ENCODE measurements at places on chromosomes 6 and 20. TPM values are rescaled to one million over a fixed set of nuclear protein-coding genes. Genes with fewer than 3 reads are reported as not detected.

DNA sequence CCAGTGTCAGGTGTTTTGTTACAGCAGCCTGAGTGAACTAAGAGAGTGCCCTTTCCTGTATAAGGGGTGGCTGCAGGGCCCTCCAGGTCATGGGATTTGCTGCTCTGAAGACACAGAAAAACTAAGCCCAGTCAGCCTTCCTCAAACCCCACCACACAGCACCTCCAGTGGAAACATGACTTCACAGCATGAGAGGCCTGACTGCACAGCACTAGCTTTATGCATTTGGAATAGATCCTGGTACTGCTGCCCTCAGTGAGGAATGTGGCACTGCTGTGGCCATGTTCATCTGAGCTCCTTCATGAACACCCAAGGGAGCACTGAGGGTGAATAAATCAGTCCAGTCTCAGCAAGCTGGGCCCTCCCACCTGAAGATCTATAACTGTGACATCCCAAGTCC is 296.1 kb upstream of the FOXQ1 start:
- no peak for DNase-seq

DNA sequence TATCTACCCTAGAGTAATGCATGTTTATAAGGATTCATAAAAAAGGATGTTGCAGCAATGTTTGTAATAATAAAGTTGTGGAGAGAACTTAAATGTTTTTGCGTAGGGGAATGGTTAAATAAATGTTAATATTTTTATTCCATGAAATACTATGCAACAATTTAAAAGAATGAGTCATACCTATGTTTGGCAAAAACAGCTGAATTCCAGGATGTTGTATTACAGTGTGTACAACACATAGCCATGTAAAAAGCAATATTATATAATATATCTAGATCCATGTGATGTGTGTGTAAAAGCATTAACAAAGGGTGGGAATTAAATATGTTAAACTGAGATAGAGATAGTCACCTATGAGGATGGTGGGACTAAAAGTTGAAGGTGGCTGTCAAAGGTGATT is 21.1 kb upstream of the PKIB start:
- no peak for DNase-seq

- DNase-seq, result no peak
These were observed 54.3 kb downstream of the SLC23A2 start for GRCh38 chr20:4946986-4947385.

DNA sequence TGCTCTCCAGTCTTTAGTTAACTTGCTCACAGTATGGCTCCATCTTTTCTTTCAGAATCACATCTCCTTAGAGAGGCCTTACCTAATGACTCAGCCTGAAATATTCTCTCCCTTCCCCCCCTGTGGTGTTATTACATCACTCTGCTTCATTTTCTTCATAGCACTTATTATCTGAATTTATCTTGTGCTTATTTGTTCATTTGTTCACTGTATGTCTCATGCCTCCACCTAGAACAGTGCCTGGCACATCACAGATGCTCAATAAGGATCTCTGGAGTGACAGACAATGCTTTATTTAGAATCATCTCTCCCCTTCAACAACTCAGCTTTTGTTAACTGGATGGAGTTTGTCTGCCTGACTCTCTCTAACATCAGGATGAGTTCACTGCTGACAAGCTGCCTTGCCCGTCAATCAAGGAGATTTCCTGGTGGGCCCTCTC is 96.6 kb upstream of the MAN1A1 start:
- DNase-seq, result no peak

- no peak for DNase-seq
These were observed 42.6 kb upstream of the KHDRBS2 start for GRCh38 chr6:62328607-62329006.

- DNase-seq, result no peak
These were observed 114.0 kb downstream of the LCA5 start for GRCh38 chr6:79423216-79423615.

- DNase-seq, result no peak
These were observed 114.4 kb downstream of the CEBPB start for GRCh38 chr20:50304923-50305635.

Gene MACROD2
- 0.76 TPM for total RNA-seq

Gene EGFL8
- total RNA-seq, result 6.1 TPM

DNA sequence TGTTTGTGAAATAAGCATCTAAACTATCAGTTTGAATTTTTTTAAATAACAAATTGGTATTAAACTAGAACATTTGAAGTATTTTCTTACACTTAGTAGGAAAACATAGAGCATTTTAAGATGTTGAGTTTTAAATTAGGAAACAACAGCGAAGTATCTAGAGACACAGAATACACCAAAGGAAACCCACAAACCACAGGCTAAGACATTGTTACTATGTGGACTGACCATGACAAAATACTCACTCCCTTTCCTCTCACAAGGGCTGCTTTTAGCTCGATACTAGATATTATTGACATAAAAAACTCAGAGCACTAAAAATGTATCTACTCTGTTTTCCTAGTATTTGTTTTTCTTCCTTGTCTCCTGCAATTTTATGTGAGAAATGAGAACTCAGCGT is 266.0 kb upstream of the CITED2 start:
- DNase-seq, result no peak

- no peak for DNase-seq
These were observed 6.2 kb downstream of the C20orf204 start for GRCh38 chr20:64042054-64042781.

Gene KHDRBS2
- total RNA-seq, result not detected

Measured in glomerular endothelial cell (primary cell).